ENCODE measurements at places on chromosomes 3 and 15.

- peak; percentile 83 for DNase-seq
These were observed 113.6 kb upstream of the TPM1 start for GRCh38 chr15:62929000-62929357.

GRCh38 chr3:125556314-125556713 lies 36.3 kb upstream of the SNX4 start:
- no peak for DNase-seq

- no peak for DNase-seq
These were observed 3.9 kb downstream of the ZIC1 start for GRCh38 chr3:147412917-147413685.

DNA sequence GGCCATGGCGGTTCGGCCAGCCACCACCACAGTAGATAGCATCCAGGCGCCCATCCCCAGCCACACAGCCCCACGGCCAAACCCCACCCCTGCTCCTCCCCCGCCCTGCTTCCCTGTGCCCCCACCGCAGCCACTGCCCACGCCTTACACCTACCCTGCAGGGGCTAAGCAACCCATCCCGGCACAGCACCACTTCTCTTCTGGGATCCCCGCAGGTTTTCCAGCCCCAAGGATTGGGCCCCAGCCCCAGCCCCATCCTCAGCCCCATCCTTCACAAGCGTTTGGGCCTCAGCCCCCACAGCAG lies 29.5 kb downstream of the PTPN23 start:
- no peak for DNase-seq

- peak; percentile 87 for DNase-seq
These were observed 23.1 kb downstream of the CDCP1 start for GRCh38 chr3:45123030-45123429.

- DNase-seq = no peak
These were observed 201.0 kb upstream of the WNT5A start for GRCh38 chr3:55688154-55688553.

GRCh38 chr3:57397175-57398026 lies 104.9 kb upstream of the ASB14 start:
- DNase-seq = peak; percentile 17

DNA sequence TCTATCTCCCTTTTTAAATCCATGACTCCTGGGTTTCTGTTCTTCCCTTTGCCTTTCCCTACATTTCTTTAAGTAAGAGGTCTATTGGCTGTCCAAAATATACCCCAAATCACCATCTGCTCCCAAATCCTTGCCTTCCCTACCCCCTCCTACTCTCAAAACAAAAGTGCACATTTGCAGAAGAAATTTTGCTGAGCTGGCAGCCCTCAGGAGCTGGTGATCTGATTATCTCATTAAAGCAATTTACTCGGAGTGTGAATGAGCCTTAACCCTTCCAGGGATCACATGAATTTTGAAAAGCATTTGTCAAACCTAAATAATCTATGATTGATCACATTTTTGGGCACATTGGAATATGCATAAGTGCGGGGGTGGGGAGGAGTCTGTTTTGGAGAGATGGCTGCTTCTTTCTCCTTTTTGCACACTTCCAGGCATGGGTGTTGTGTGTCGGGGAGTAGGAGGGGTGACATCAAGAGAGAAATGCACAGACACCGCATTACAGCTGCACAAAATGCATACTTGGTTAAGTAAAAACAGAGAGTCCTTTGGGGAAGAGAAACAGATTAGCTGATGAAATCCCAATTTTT lies 892.6 kb downstream of the TUSC7 start:
- no peak for DNase-seq

DNA sequence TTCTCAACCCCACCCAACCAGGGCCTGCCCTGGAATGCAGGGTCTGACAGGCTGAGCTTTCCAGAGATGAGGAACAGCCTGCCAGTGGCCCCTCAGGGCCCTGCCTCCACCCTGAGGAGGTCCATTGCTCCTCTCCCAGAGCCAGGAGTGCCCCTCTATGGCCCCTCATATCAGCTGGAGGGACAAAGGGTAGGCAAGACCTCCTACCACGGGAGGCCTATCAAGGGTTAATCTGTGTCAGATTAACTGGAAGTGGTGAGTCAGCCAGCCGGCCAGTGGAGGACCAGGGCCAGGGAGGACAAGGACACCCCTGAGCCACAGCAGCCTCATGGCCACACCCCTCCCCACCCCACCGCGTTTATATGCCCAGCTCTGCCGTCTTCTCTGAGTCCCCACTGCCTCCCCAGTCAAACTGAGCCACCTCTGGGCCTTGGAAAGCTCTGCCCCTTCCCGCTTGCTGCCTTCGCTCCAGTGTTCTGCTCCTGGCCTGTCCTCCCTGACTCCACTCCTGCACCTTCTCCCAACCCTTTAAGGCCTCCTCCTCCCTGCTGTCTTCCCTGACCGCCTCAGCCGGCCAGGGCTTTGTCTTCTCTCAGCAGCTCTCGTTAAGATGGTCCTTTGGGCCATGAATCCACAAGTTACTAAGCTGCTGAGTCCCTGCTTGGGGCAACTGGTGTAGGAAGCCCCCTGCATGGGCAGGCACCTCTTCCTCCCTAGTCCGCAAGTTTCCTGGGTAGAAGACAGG lies 6.5 kb downstream of the CCDC33 start:
- no peak for DNase-seq

DNA sequence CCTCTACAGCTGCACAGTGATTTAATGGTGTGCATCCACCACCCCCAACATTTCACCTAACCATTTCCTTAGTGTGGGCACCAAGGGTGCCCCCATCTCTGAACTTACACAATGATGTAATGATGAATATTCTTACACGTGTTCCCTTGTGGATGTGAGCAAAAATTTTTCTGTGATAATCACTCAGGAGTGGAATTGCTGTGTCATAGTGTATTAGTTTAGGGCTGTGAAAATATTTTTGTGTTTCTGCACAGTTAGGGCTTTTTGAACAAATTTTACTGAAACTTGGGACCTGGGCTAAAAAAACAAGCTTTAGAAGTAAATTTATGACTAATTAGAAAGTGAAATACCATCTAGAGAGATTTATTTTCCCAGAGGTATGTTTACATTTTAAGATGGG lies 134.5 kb upstream of the CCNL1 start:
- no peak for DNase-seq

DNA sequence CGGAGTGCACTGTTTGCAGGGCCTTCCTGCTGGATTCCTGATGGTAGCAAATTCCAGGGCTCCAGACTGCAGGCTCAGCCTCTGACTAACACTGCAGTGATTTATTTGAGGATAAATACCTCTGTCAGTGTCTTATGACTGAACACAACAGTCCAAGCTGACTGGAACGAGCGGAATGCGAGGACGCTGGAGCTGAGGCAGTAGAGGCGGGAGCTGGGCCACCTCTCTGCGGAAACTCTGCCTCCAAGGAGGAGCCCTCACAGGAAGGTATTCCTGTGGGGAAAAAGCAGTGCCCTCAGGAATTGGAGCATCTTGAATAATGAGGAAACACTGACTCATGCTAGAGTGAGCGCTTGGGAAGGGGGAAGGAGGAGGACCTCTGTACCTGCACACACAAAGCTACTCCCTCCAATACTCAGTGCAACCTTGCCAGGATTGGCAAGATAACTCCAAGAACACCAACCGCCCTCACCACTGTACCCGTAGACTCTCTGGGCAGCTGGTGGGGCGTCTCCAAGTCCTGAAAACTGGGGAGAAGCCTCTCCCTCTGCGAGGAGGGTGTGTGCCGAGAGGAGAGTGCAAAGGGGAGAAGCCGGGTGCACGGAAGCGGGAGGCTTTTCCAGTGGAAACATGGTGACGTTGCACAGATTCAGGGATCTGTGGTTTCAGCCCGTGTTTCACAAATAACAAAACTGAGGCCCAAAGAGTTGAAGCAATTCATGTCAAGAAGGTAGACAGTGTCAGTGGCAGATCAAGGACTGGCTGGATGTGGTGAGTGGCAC lies 43.0 kb downstream of the VGLL4 start:
- DNase-seq = peak; percentile 99

GRCh38 chr3:41464401-41464800 lies 265.1 kb downstream of the CTNNB1 start:
- no peak for DNase-seq

DNA sequence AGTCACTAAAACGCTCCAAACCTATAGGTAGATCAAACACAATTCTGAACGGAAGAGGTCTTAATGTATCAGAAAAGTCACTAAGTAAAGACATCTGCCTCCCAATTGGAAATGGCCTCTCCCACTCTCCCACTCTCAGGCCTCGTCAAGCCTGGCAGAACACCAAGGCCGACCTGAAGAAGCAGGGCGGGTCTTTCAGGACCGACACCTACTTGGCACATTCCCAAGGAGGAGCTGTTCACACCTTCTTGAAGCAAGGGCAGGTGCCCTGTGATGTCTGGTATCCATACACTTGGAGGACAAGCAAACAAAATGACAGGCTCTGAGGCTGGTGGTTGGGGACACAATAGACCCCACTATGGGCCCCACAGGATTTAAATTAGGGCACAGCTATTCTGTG lies 30.0 kb downstream of the XXYLT1 start:
- DNase-seq = no peak

DNA sequence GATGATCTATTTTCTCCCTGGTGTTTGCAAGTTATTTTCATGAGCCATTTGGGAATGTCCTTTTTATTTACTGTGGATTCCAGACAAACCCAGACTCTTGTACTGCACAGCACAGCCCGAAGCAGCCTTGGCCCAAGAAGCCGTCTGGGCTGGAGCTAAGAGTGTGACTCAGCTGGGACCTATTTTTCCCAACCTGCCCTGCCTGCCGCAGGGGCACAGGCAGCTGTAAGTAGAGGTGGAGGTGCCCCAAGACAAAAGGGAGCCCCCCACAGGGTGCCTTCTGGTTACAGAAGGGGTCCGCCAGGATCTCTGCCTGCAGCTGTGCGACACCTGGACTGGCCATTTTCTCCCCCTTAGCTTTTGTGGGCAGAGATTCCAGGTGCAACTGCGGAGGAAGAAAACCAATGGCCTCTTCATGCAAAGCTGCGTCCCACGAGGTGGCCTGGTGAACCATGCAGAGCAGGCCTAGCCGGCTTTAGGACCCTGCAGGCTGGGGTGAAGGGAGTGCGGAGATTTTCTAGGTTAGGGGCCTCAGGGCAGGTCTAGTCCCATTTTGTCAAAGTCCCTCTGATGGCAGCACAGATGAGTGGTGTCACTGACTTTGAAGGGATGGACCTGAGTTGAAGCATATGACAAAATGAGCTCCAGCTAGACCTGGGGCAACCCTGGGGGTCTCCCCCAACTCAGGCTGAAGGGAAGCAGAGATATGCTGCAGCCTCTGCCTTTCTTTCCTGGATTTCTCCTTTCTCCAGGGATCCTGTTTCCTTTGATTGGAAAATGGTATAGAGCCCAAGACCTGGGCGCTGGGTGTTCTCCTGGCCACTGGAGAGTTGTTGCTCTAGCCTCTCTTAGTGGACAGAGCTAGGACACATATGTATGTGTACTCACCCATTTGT lies 131.2 kb downstream of the KLF13 start:
- DNase-seq = peak; percentile 76

GRCh38 chr3:50154840-50155490 lies at the start of gene SEMA3F:
TSS of gene SEMA3F (plus strand) at chr3:50155324. CDS start at chr3:50159623, 4,299 bp downstream.
- no peak for DNase-seq

- no peak for DNase-seq
These were observed 20.8 kb downstream of the AKAP13 start for GRCh38 chr15:85401108-85401774.

- DNase-seq = peak; percentile 55
These were observed 9.8 kb upstream of the OR5K4 start for GRCh38 chr3:98343647-98344507.

- DNase-seq = no peak
These were observed 438.7 kb upstream of the KCNMB2 start for GRCh38 chr3:178097576-178097975.

DNA sequence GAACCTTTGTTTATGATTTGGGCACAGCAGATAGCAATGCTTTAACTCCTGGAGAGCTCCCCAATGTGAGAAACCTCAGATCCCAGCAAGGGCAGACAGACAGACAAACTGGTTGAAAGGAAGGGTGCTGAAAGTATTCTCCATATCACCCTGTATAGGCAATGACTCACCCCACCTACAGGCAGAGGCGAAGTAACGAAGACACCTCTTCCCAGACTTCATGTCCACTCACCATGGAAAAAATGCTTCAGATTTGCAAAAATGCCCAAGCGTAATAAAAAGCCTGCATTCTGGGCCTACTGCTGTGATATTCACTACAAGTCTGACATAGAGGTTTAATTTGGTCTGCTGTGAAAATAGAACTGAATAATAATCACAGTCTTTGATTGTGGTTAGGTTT lies 50.5 kb downstream of the THBS1 start:
- DNase-seq = peak; percentile 87

- no peak for DNase-seq
These were observed 118.1 kb downstream of the APBA2 start for GRCh38 chr15:29003840-29004233.

DNA sequence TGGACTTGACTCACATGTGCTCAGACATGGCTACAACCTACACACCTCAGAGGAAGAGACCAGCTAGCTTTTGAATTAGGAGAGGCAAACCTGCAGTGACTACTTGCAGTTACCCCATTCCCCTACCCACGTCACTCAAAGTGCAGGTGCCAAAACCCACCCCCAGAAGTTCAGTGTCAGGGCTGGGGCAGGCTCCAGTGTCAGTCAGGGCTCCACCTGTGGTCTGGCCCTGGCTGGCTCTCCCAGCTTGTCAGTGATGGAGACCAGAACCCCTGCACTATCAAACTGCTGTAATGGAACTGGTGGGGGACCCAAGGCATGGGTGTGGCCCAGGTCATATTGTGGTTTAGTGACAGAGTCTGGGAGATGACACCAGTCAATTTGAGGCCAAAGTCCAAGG lies 32.6 kb upstream of the SLC41A3 start:
- no peak for DNase-seq

- DNase-seq = no peak
These were observed 2.2 kb upstream of the SLC4A7 start for GRCh38 chr3:27486336-27486735.

- no peak for DNase-seq
These were observed 172.8 kb downstream of the KLF13 start for GRCh38 chr15:31499236-31499952.

GRCh38 chr15:57789225-57789624 lies 82.7 kb downstream of the POLR2M start:
- DNase-seq = no peak

- DNase-seq = no peak
These were observed 37.1 kb upstream of the ST3GAL6 start for GRCh38 chr3:98726084-98726483.
